Left renal pelvis (tissue), 4 donors: ENCODE measurements at places on chromosomes 7 and 10.

GRCh38 chr10:14536241-14537213 lies 205.8 kb upstream of the FRMD4A start:
- no peak for DNase-seq

- no peak for DNase-seq
Measured at GRCh38 chr7:66362136-66362535, 157.0 kb downstream of the TPST1 start.

DNA sequence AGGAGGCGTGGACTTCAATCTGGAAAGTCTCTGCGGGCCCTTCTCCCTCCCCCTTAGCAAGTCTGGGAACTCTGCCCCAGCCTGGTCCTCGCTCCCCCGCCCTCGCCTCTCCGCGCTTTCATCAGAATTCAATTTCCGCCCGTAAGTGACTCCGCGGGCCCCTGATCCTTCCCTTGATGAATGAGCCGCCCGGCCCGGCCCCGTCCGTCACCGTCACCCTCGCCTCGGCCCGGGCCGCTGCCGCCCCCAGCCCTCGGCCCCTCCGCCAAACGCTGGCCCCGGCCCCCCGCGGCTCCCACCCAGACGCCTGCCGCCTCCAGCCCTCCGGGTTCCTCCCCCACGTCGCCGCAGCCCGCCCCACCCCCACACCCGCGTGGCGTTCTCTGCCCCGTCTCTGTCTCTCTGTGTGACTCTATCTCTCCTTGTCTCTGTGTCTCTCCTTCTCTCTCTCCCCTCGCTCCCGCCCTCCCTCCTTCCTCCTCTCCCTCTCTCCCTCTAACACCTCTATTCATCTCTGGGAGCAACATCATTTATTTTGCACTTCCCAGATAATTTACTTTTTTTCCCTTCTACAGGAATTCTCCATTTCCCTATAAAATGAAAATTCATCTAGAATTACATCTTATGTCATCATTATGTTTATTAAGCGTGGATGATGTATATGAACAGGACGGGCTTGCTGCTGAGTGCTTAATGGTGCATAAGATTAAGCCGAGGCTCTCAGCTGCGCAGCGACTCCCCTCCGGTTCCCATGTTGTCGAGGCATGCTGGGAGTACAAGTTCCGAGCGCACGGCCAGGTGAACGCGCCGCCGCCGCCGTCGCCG lies 91.2 kb upstream of the PAX2 start:
- DNase-seq = no peak

DNA sequence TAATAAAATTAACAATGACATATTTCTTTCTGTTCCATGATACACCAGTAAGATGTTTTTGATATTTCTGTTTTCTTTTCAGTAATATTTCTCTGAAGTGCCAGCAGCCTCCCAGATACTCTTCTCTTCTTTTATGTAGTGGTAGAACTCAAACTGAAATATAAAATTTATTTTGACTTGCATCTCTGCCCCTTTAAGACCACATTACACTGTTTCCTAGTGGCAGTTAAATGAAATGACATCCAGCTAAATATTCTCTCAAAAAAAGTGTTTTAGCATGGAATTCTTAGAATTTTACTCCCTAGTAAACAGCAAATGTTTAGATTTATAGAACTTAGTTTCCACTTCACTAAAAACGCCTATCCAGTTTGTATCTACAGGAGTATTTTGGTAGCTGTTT lies 237.2 kb upstream of the MTPN start:
- no peak for DNase-seq

DNA sequence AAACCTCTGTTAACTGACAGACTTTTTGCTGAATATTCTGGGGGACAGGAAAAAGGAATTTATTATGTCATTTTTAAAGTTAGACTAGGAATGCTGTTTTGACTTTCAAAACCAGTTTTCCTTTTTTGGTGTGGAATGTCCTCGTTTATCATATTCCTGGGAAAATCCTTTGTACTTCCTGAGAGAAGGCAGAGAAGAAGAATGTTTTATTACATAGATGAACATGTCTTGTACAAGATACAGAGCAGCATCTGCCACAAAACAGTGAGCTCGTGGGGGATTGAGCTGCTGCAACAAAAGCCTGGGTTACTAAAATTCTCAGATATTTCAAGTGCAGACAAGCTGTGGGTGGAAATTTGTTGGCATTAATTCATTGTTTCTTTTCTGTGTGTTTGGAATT lies 20.2 kb downstream of the MCU start:
- DNase-seq = no peak
